Suppressor macrophage (primary cell): ENCODE measurements at places on chromosomes 5 and 9.
A peak's percentile ranks its signal among the peaks of the same experiment; 100 is the strongest.

GRCh38 chr5:31854181-31855133 is 215.5 kb downstream of the PDZD2 start:
- DNase-seq: peak; percentile 22

DNA sequence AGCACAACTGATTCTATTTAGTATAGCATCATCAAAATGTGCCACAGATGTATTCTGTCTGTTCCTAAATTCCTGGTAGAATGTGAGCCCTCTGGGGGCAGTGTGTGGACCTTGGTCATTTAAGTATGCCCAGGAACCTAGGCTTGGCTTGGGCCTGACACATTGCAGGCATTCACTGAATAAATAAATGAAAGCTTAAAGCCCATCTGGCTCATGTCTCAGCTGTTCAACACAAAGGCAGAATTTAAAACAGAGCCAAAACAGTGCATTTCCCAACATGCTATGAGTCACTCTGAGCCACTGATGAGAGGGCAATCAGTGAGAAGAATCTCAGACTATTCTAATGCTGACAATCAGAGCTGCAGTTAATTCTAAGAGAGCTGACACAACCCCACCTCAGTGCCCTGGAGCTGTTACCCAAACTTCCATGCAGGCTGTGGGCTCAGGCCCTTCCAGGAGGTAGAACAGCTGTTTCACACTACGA is 8.1 kb downstream of the FAM193B start:
- DNase-seq: peak; percentile 65

GRCh38 chr9:91900055-91900796 is 49.8 kb downstream of the ROR2 start:
- DNase-seq: no peak

GRCh38 chr5:115514220-115514619 is 30.4 kb downstream of the FEM1C start:
- no peak for DNase-seq

- DNase-seq: no peak
These were observed 97.8 kb downstream of the ADAMTS12 start for GRCh38 chr5:33793836-33794549.

DNA sequence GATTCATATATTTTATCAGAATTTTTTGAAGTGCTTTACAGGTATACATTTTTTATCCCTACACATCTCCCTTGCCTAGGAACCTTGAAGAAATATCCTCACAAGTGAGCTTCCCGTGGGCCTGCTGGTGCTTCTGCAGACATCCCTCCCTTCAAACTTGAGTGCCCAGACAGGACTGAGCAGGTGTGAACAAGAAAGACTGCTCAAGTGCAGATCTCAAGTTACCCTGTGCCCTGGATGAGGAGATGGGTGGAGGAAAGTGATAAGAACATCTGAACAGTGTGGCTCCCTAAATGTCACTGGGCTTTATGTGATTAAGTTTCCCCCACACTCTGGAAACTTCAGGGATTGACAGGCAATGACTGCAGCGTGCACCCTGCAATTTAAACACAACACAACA is 209.8 kb downstream of the TLE1 start:
- DNase-seq: no peak

DNA sequence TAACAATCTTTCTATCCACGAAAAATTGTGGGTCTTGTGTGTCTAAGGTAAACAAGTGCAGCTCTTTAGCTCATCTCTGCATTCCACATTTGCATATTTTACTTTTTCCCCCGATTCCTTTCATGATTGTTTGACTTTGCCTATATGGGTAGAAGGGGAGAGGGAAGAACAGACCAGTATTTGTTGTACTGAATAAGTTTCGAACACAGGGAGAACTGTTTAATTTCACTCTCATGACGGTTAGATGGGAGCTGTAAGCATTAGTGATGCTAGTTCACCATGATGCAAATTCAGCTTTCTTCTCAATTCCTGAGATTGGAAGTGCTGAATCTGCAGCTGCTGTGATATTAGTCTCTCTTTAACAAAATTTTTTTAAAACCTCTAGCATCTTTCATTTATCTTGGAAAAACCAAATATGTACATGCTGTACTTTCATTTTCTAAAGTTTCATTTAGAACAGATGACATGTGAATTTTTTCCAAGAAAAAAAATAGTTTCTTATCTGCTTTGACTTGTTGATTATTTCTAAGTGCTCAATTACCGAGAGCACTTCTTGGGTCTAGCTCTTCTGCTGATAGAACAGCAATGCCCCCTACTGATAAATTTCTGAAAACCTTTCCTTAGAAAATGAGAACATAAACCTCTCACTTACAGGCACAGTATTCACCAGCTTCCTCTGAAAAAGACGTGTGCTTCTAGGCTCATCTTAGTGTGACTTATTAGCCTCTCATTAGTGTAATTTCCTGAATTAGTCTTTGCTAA is 149.5 kb downstream of the BAAT start:
- DNase-seq: no peak

GRCh38 chr9:72200452-72200851 is 51.2 kb downstream of the GDA start:
- DNase-seq: no peak

DNA sequence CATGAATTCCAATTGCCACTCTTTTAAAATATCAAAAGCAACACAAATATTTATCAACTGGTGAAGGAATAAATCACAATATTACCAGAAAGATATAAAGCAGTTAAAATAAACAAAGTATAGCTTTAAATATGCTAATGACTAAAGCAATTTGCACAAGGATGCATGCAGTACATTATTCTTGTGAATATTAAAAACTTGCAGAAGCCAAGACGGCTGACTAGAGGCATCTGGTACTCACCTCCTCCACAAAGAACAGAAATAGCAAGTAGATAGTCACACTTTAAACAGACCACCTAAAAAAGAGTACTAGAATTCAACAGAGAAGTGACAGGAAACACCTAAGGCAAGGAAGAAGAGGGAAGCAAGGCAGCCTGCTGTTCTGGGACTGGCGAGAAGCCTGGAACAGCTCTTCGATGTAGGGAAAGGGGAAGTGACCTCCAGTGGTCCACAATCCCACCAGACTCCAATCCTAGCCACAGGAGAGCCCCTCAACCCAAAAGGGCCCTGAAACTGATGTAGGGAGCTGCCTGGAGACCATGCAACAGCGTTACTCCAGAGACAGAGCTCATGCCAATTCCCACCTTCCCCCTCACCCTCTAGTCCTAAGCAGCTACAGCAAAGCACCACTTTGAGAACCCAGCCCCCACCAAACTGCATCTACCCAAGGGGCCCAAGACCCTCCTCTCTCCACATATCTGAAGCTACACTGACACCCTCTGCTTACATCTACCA is 86.3 kb downstream of the LPAR1 start:
- no peak for DNase-seq

DNA sequence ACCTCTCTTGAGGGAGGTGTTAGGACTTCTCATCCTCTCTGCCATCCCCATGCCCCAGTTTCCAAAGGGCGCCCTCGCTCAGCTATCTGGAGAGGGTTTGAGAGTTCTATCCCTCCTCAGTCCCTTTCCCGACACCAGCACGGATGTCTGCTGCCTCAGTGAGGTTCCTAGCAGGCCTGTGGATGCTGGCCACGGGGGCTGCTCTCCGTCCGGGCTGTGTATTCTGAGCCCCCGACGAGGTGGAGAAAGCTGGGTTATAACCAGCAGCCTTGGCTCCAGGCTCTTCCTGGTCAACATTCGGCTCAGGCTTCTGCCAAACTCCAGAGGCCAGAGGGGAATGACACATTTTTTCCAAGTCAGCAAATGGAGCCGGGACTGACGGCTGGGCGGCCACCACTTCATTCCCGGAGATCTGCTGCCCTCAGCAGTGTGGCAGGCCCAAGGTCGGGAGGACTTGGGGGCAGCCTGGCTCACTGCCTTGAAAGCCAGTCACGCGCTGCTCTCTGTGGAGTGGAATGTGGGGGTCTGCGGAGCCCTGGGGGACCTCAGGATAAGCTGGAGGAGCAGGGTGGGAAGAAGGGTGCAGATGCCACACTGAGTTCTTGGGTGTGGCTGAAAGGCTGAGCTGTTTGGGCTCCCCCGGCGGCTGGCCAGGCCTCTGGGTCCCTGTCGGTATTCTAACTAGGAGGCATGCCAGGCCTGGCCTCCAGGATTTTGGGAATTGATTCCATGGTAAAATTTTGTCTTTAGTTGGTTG is 27.4 kb downstream of the PTPA start:
- DNase-seq: no peak

- DNase-seq: no peak
These were observed 44.8 kb upstream of the LHFPL2 start for GRCh38 chr5:78693339-78693738.

DNA sequence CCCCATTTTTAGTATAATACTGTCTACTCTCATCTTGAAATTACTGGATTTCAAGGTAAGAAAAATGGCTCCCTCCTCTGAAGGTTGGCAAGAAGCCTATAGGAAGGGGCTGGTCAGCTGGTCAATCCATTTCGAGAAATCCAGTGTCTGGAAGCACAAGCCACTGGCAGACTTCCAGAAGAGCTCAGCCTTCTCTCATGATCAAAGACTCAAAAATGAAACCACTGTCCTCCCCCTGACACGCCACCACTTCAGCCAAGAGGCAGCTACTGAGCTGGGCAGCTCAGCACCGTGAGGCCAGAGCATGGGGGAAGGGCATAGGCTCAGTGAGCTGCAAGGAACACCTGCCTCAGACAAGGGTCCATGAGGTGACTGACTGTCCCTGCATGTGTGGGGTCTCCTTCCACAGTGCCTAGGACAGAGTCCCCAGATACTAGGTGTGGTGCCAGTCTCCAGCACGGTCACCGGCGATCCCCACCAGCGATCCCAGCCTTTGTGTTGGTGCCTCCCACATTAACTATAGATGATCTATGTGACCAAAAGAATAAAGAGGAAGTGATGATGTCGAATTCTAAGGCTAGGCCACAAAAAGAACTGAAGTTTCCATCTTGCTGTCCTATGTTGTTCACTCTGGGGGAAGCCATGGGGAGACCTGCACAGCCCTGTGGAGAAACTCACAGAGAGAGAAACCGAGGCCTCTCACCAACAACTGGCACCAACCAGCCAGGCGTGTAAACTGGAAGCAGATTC is 100.1 kb upstream of the LRRTM2 start:
- DNase-seq: no peak

GRCh38 chr5:179794575-179794974 is 789 bp downstream of the LTC4S start:
- DNase-seq: no peak

- DNase-seq: no peak
These were observed 39.2 kb downstream of the MARCHF11 start for GRCh38 chr5:16140417-16140816.
